ENCODE measurements at places on chromosomes 13 and 19. TPM values are rescaled to one million over a fixed set of nuclear protein-coding genes. Genes with fewer than 3 reads are reported as not detected.

The MAMSTR gene
- 0.28 TPM for total RNA-seq

The ZNF580 gene
- total RNA-seq = 27.7 TPM

The ACP7 gene
- total RNA-seq = 0.23 TPM

The ZNF8 gene
- total RNA-seq = 1.4 TPM

The ZNF541 gene
- total RNA-seq = not detected

The FFAR3 gene
- not detected for total RNA-seq

The TNFSF9 gene
- 6.4 TPM for total RNA-seq

Data from A549 treated with DMSO at 1 μM for 4 hours (cell line).